ENCODE measurements at places on chromosomes 12 and 14. TPM values are rescaled to one million over a fixed set of nuclear protein-coding genes. Genes with fewer than 3 reads are reported as not detected.

WNT1 gene
- 2.9 TPM for polyA plus RNA-seq

CELA1 gene
- not detected for polyA plus RNA-seq

GRCh38 chr14:105537580-105538474 is 11.4 kb downstream of the TMEM121 start:
- DNase-seq: no peak

DNA sequence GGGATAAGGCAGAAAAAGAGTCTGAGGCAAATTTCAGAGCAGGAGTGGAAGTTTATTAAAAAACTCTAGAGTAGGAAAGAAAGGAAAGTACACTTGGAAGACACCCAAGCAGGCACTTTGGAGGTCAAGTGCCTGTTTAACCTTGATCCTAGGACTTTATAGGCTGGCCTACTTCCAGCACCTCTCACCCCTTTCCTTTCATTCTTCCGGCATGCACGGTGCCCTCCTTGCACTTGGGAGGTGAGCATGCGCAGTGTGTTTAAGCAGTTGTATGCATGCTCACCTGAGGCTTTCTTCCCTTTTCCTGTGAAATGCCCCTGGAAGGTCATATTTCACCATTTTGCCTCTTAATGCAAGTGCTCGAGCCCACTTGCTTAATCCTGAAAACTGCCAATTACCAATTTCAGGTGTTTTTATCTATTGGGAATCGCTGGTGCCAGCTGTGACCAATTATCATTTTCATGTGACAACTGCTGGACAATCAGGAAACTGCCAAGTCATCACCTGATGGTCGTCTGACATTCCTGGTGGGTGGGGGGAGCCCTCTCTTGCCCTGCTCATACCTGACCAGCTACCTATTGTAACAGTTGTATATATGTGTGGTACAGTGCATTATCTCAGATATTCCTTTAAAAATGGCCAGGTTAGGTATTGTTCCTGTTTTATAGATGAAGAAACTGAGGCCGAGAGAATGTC is 53.5 kb downstream of the SUDS3 start:
- no peak for DNase-seq

DNA sequence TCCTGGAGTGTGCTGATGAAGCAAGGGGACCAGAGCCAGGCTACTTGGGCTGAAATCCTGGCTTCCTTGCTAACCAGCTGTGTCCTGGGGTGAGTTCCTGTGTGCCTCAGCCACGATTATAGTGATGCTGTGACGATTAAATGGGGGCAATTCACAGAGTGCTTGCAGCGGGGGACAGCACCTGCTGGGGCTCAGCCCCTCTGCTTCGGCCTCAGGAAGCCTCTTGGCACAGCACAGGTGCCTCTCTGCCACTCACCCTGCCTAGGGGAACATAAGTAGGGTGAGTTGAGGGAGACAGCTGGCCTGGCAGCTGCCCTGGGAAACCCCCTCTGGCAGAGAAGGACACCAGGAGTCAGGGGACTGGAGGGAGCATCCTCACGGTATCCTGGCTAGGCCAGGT is 9.4 kb downstream of the KRT80 start:
- no peak for DNase-seq

LGR5 gene
- polyA plus RNA-seq: 6.1 TPM

CLMN gene
- polyA plus RNA-seq: 8.8 TPM

- no peak for DNase-seq
These were observed 2.1 kb upstream of the SLC11A2 start for GRCh38 chr12:51028126-51028812.
